ENCODE measurements at places on chromosomes 2 and 18.

DNA sequence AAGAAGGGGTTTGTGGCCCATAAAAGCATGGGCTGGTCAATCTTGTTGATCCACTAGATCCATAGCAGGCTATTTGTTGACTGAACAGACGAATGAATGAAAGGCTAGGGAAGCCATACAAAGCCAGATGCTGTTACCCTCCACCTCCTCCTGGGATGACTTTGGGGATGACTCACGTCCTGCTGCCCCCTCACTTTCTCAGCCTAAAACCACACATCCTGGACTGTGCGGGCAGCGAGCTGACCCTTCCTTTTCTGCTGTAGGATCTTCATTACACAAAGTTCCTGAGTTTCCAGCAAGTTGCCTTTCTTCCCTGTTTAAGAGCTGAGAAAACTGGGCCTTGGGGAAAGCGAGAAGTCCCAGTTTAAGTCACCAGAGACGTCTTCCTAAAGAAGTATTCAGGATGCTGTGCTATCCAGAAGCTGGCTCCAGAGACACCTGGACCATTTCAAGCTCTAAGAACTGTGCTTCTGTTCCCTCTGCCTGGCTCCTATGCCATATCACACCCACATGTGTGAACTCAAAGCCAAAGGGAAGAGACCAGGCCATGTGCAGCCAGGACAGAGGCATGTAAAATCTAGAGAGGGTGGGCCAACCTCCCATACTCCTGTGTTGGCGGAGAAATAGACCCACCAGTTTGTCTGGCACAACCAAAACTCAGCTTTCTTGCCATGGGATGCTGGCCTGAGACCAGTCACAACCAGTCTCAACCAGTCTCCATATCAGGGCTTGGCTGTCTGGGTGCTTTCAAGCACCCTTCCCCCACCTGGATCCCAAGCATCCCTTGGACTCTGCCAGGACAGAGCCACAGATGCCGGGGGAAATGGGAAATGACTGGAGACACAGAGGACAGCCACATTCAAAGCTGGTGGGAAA is 4.7 kb upstream of the SLC20A1 start:
- DNase-seq = no peak

DNA sequence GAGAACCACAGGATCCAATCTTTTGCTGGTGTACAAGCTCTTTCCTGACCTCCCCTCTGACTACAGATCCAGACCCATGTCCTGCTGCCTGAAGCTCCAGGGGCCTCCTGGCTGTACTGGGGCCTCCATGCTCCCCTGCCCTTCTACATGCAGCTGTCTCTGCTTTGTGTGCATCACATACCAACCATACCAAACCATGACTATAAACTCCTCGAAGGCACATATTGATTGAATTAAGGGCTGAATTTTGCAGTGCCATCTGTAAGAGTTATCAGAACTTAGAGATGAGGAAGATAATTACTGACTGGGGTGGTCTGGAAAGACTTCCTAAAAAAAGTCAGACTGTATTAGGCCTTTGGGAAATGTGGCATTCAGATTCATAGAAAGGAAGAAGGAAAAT is 139.9 kb upstream of the CXCR4 start:
- no peak for DNase-seq

DNA sequence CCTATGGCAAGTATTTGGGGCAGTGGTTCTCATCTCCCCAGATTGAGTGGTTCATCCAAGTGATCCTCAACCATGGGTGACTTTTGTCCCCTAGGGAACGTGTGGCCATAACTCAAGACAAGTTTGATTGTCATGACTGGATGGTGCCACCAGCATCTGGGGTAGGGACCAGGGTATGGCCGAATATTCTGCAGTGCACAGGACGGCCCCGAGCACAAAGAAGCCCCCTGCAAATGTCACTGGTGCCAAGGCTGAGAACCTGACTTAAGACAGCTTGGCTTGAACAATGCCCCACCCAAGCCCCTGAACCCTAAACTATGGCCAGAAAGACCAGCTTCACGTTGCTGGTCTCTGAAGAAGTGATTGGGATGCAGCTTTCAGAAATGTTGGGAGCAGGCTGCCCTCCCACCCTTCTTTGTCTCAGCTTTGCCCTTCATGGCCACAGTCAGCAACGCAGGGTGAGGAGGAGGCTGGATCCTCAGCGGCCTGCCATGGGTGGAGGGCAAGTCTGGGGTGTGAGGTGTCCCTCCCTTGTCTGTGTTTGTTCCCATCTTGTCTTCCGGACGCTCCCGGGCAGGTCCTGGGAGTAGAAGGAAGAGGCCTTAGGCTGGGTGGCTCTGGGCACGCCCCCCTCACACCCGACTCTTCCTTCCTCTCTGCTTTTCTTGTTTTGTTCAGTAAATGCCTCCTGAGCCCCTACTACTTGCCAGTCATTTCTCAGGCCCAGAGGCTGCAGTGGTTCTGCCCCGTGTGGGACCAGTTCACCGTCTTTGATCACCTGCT is 43.4 kb downstream of the GREB1 start:
- DNase-seq = no peak

DNA sequence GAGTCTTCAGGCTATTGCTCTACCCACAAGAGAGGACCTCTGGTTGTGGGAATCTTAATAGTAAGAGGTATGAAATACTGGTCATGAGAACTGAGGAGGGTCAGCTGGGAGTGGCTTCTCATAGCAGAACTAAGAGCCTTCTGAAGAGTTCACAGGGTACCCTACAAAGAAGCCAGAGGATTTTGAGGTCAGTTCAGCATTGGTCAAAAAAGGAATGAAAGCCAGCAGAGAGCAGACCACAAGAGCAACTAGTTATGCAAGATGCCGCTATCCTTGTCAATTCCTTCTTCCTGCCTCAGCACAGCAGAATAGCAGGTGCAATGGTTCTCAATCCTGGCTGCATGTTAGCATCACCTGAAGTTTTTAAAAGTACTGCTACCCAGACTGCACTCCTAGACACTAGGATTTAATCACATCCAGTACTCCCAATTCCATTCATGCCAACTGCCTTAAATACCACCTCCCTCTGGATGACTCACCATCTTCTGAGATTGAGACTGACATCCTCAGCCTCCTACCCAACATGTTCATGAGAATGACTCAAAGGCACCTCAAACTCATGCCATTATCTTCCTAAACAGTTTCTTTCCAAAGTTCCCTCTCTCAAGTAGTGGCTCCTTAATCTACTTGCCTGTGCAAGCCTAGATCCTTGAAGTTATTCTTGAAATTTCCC is 81.0 kb upstream of the RBMS1 start:
- DNase-seq = no peak

GRCh38 chr2:188328419-188328818 is 36.7 kb downstream of the GULP1 start:
- DNase-seq = no peak

GRCh38 chr2:165610591-165611029 is 141.1 kb downstream of the CSRNP3 start:
- DNase-seq = no peak
